ENCODE measurements at places on chromosomes 7 and 10. TPM values are rescaled to one million over a fixed set of nuclear protein-coding genes. Genes with fewer than 3 reads are reported as not detected.

The SYT15B gene
- not detected for total RNA-seq

The OIT3 gene
- total RNA-seq, result under 0.01 TPM

The OR6B1 gene
- total RNA-seq, result under 0.01 TPM

The CHST15 gene
- total RNA-seq, result 16.4 TPM

The CPA4 gene
- 90.2 TPM for total RNA-seq

The COL28A1 gene
- total RNA-seq, result under 0.01 TPM

The SDK1 gene
- total RNA-seq, result 0.43 TPM

The RADIL gene
- total RNA-seq, result 0.32 TPM

The IDI1 gene
- 114 TPM for total RNA-seq

The NRG3 gene
- not detected for total RNA-seq

The EBLN1 gene
- total RNA-seq, result not detected

The AVPI1 gene
- total RNA-seq, result 19.6 TPM

DNA sequence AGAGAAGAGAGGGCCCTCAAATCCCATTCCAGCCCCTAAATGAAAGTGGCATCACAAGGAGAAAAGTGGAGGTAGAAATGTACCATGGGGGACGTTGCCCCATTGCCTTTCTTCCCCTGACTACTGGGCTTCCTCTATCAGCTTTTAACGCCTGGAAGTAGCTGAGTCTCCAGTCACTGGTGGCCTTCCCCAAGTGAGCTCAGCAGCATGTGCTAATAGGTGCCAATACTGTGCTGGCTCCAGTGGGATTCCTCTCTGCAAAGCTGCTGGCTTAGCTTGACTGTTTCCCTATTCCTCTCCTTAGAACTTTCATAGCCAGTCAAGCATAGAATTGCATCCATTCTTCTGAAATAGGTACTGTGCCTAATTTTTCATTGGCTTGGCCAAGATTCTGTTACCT is 32.6 kb downstream of the LRRC4 start:
- DNase-seq, result no peak

- no peak for DNase-seq
These were observed 97.5 kb upstream of the PHYHIPL start for GRCh38 chr10:59078978-59079377.

DNA sequence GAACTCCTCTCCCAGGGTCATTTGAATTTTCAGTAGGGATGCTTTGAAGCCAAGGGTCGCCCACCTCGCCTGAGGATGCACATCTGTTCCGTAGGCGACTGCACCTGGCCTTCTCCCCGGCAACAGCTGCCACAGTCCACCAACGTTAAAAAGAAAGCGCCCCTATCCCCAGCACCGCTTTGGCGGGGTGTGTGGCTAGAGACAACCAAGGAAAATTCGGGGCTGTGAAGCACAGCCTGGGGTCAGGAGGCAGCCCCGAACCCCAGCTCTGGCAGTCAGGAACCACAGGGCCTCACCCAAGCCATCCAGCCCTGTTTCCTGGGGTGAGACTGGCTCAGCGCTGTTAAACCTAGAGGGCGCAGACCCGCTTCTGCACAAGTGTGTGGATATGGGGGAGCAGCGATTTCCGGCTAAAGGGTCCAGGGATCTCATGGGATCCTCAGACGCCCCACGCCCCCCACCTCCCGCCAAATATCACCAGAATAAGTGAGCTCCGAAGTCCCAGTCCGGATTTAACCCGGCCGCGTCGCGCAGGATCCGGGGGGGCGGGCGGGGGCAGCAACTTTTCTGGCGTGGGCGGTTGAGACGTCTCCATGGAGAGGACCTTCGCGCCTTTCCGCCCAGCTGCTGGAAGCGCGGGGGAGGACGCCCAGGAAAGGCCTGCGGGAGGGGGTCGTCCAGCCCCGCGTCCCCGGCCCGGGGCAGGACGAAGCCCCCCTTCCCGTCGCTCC is 822 bp downstream of the ZC3HAV1L start:
- DNase-seq, result peak; percentile 49

DNA sequence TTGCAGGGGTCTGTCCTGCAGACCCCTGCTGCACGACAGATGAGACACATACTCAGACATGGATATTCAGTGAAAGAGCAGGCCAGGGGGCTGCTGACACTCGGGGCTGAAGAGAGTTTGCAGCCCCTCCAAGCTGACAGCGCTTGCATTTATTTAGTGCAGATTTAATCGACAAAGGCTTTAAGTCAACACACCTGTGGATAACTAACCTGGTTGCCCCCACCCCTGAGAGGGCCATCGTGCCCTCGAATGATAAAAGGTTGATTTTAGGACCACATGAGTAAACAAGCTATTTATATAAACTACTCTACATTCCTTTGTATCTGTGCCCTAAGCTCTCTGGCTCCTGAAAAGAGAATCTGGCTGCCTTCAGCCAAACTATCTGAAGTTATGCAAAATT is 708.2 kb upstream of the LRRN3 start:
- DNase-seq, result no peak

DNA sequence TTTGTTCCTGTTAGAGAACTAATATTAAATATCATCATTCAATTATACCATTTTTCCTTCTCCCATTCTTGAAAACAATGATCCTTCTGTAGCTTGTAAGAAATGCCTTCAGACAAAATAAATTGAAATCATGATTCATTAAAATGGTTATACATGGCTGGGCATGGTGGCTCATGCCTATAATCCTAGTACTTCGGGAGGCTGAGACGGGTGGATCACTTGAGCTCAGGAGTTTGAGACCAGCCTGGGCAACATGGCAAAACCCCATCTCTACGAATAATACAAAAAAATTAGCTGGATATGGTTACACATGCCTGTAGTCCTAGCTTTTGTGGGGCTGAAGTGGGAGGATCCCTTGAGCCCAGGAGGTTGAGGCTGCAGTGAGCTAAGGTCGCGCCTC is 13.0 kb downstream of the CD36 start:
- DNase-seq, result no peak

DNA sequence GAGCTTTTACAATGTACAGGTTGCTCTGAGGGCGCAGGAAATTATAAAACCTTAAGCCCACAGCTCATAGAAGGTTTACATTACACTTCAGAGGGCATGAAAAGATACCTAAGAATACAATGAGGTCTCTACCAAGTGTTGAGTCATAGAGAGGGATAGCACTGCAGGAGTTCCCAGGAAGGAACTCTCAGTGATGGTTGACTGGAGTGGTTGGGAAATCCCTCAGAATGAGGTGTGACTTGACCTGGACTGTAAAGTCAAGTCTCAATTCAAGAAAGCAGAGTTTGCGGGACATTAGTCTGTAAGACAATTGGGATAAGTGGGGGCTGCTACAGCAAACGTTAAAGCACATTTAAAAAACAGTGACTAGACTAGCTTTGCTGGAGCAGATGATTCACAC is 21.9 kb downstream of the TNKS2 start:
- no peak for DNase-seq

DNA sequence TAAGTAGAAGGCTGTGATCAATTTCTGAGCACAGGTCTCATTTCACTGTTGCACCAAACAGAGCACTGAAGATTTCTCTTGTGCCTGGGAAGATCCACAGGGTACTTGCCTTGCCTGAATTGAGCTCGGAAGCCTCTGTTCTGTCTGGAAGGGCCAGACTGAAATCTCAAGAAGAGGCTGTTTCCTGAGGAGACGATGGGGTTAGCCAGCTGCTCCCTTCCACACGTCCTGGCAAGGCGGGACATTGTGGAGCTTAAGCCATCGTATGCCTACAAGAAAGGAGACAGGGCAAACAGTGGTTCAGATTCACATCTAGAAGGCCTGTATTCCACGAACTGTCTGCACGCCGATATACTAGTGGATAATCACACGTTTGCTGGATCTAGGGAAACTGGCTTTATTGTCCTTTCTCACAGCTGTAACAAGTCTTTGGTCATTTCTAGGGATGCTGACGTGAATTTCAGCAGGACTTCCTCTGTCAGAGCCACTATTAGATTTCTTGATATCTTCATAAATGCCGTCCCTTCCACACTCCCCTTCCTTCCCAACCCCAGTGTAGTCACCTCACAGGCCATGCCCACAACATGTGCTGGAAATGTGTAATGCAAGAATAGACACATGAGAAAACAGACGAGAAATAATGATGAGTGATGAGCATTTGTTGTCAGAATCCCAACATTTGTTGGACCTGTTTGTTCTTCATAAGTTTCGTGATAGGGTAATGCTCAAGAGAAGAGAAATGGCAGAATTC is 137.2 kb upstream of the RSU1 start:
- no peak for DNase-seq

DNA sequence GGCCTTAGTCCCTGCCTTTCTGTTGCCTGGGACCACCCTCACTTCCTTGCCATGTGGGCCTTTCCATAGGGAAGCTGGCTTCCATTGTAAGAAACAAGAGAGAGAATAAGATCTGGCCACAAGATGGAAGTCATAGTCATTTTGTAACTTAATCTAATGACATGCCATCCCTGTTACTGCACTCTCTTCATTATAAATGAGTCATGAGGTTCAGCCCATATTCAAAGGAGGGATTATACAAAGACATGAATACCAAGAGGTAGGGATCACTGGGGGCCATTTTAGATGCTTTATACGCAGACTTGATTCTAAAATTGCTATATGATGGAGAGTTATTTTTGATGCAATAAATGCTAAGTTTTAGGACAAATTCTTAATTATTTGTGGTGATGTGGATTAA is 75.2 kb upstream of the CELF2 start:
- no peak for DNase-seq

DNA sequence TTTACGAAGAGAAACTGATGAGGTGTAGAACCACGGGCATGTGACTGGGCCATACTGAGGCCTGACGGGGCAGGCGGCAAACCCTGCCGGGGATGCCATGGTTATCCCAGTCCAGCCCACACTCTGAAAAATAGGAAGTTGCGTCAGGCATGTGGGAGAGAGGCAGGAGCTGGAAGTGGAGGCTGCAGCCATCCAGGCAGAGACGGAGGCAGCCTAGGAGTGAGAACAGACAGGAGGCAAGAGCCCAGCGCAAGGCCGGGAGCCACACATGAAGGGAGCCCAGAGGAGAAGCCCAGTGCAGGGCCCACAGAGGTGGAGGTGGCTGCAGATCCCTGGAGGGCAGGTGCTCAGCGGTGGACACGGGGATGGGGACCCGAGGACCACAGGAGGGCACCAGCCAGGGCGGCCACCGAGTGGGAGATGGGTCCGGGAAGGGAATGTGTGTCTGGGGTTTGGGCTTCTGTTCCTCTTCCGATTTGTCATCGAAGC is 175.2 kb upstream of the PPP2R2D start:
- no peak for DNase-seq

DNA sequence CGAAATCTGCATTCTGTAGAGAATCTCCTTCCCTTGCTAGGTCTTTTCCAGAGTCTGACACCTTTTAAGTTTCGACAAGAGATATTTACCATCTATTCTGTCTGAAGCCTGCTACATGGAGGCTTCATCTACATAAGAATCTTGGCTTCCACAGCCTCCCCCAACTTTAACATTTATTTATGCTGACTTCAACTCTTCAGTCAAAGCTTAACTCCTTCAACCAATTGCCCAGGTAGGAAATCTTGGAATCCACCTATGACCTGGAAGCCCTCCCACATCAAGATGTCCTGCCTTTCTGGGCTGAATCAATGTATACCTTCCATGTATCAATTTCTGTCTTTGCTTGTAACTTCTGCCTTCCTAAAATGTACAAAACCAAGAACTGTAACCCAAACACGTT is 54.7 kb downstream of the MINPP1 start:
- DNase-seq, result no peak

GRCh38 chr7:45944058-45944457 is 23.0 kb upstream of the IGFBP3 start:
- DNase-seq, result peak; percentile 44

DNA sequence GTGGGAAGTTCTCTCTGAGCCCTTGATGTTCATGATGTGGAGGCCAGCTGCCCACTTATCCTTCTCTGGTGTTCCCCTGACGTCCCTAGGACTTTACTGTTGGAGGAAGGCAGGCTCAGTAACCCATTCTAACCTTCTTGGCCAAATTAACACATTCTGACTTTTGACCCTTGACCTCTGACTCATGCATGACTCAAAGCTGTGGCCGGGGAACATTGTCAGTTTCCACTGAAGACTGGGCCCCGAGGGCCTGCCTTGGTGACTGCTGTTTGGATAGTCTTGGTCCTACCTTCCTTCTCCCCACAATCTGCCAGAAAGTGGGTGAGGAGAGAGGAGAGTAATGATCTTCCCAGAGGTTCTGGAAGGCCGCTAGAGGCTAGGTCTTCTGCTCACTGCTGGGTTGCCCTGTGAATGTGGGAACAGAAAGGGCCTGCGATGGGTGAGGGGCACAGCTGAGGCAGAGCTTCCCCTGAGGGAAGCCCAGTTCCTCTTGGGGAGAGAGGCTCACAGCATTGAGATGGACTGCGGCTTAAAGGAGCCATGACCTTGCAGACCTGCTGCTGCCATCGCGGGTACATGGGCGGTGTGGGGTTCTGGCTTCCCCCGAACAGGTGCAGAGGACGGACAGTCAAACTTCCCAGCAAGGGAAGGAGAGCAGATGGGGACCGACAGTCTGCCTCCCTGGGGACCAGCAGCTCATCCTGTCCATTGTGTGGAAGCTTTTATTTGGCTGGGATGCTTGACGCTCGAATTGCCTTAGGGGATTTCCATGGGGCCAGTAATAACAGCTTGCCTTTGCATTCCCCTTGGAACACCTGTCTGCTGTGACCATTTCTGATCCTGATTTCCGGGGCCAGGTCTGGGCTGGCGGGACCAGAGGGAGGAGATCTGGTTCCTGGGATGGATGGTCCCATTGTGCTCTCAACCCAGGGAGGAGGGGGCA is 43.8 kb downstream of the ADAMTS14 start:
- peak; percentile 85 for DNase-seq

GRCh38 chr10:77036993-77037734 is 600.4 kb downstream of the KCNMA1 start:
- peak; percentile 34 for DNase-seq

DNA sequence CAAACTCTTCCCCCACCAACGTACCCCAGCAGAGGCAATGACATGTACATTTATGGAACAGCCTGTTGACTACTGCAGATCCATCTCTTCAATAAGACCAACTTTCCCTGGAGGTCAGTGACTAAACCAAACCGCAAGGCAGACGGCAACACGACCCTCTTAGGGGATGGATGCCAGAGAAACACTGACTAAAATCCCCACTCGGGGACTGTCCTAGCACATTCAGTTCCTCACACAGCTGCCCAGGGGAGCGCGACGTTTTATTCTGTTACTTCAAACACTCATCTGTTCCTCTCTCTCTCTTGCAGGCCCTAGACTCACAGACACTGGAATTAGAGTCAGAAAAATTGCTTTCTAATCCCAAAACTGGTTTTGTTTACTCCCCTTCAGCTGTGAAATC is 146.5 kb upstream of the PRSS1 start:
- no peak for DNase-seq

DNA sequence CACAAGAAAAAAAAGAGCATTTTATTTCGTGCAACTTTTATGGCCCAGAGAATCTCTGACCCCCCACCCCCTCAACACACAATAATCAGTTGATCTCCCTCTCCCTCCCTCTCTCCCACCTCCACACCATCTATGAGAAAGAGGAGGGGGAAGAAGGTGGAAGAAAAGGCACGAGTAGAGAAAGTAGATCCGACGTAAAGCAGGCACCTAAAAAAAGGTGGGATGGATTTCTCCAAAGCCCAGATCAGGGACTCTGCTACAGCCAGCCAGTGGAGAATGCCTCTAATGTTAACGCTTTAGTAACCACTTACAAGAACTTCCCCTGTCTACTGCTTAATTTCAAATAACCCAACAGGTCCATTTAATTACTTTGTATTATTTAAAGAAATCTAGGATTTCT is 24.4 kb downstream of the KMT2C start:
- no peak for DNase-seq
